CD4-positive, alpha-beta T cell treated with Interferon alpha-2 for 1 hour (primary cell): ENCODE measurements at places on chromosomes 5 and 9.

DNA sequence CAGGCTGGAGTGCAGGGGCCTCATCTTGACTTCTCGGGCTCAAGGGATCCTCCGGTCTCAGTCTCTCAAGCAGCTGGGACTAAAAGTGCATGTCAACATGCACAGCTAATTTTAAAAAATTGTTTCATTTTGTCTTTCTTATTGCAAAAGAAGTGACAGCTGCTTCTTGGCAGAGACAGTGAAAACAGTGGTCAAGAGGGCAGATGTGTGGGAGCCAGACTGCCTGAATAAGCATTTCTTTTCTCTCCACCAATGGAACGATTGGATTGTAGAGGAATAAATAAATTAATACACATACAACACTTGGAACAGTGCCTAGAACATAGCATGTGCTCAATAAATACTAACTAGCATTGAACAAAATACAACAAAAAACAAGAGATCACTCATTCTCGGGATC lies 27.4 kb upstream of the KIF4B start:
- no peak for DNase-seq

GRCh38 chr5:31776976-31777651 lies 138.2 kb downstream of the PDZD2 start:
- DNase-seq, result no peak

DNA sequence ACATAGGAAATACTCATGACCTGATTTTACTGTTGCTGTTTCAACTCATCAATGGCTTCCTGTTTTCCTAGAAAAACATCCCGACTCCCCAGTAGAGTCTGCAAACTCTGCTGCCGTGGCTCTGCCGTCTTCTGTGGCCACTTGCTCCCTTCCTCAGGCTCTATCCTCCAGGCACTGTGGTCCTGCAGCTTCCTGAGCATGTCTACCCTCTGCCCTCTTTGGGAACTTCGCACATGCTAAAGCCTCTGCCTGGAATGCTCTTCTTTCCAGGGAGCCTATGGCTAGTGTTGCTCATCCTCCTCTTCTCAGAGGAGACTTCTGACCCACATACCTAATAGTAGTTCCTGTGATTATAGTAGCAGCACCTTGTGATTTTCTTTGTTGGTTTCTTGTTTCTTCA lies 256.9 kb downstream of the MAN2A1 start:
- no peak for DNase-seq

GRCh38 chr5:53405396-53405795 lies 75.0 kb upstream of the FST start:
- DNase-seq, result no peak

- DNase-seq, result no peak
These were observed 49.5 kb upstream of the DENND4C start for GRCh38 chr9:19180991-19181390.

DNA sequence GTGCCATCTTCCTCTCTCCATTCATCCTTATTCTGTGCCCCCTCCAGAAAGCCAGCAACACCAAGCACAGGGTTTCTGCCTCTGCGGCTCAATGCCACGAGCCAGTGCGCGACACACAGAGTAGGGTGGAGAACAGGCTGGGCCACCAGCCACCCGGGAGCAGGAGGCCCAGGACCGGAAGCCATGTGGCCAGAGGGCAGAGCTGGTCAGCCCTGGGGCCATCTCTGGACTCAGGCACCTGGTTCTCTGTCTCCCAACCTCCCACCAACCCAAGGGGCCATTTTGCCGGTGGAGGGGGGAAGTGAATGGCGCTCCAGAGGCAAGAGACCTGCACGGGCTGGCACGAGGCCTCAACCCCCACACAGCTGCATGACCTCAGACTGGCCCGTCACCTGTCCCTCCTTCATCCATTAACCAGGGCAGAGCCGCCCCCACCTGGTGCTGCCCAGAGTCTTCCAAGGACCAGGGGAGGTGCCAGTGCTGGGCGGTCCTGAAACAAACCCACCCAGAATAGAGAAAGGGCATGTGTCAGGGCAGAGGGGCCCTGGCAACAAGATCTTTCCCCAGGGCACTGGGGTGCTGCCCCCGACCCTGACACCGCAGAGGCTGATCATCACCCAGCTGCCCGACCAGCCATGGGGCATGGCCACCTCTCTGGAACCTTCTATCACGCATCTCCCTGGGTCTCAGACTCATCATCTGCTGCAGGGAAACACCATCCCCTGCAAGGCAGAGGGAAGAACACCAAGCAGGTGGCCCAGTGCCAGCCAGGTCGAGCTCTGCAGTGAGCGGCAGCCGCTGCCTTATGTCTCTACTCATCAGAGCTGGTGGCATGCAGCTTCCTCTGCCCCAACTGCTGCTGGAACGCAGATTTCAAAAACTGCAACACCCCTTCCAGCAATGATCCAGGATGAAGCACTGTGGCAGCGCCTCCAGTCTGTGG lies 11.9 kb downstream of the VAV2 start:
- no peak for DNase-seq

GRCh38 chr5:16679863-16680262 lies 63.1 kb upstream of the RETREG1 start:
- DNase-seq, result no peak

DNA sequence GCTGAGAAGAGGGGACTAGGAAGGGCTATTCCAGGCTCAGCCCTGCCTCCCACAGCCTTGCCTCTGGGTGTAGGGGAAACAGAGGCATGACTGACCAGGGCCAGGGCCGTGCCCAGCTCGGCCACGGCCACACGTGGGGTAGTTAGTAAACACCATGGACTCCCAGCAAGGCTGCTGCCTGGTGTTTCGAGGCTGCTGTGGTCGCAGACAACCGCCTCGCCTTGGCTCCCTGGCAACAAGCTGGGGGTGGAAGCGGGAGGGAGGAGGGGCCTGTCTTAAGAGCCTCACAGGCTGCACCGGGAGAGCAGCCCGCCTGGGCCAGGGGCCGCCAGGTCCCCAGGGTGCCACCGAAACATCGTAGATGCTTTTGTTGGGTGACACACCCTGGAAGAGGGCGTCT lies 90.2 kb upstream of the CACNA1B start:
- DNase-seq, result no peak

- DNase-seq, result no peak
These were observed 179.8 kb downstream of the PBX3 start for GRCh38 chr9:125926936-125927335.

GRCh38 chr9:126062158-126062886 lies 264.3 kb upstream of the MVB12B start:
- DNase-seq, result no peak

DNA sequence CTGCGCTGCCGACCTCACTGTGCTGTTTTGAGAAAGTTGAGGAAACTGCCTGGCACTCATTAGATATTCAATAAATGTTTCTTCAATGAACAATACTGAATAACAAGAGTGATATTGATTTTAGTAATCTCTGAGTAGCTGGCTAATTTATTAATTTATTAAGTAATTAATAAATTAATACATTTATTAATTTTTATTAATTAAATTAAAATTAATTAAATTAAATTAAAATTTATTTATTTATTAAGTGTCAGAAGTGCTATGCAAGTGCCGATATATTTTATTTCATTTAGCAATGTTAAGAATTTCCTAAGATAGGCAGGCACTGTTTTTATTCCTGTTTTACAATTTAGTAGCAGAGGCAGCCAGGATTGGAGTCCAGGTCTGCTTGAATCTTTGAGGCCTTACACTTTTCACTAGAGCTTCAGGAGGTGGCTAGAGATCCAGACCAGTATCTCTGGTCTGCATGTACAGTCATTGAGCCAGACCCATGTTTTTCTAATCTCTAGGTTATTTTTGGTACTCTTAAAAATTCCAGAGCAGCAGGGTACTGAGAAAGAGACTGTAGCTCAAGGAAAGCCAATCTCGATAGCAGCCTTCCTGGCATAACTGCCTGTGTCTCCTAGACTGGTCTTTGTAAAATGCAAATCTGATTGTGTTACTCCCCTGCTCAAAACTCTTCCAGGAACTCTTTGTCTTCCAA lies 109.2 kb downstream of the ARHGEF28 start:
- no peak for DNase-seq

DNA sequence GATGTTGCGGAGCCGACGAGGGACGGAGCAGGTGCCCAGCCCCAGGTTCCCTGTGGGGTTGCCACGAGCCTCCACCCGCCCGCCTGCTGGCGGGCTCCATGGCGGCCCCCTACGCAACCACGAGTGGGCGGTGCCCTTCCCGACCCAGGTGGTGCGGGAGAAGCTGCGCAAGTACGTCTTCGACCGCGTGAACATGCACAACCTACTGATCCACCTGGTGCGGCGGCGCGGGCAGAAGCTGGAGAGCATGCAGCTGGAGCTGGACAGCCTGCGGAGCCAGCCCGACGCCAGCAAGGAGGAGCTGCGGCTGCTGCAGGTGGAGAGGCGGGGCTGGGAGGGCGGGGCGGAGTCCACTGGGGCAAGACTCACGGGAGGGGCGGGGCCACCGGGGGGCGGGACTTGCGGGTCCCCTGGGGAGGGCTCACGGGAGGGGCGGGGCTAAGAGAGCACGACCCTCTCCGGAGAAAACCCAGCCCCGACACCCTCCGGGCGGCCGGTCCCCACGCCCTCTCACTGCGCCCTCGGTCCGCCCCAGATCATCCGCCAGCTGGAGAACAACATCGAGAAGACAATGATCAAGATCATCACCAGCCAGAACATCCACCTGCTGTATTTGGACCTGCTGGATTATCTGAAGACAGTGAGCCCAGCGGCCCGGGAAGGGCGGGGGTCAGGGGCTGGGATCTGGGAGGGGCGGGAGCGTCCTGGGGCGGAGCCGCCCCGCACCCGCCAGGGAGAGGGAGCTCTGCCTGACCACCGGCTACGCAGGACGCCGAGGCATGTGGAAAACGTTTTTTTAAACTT lies 3.9 kb downstream of the CCDC183 start:
- DNase-seq, result peak; percentile 92

- DNase-seq, result no peak
These were observed 63.2 kb downstream of the PRR16 start for GRCh38 chr5:120527251-120527650.
